CD4-positive, alpha-beta T cell treated with Interleukin-6 for 4 hours (primary cell): ENCODE measurements at places on chromosomes 3 and 15.

GRCh38 chr3:150887031-150887430 is 18.2 kb downstream of the MINDY4B start:
- no peak for DNase-seq

- DNase-seq, result no peak
Measured at GRCh38 chr3:149816986-149817385, 4.0 kb downstream of the RNF13 start.

- DNase-seq, result no peak
Measured at GRCh38 chr3:72279068-72279604, 494.2 kb upstream of the PROK2 start.

DNA sequence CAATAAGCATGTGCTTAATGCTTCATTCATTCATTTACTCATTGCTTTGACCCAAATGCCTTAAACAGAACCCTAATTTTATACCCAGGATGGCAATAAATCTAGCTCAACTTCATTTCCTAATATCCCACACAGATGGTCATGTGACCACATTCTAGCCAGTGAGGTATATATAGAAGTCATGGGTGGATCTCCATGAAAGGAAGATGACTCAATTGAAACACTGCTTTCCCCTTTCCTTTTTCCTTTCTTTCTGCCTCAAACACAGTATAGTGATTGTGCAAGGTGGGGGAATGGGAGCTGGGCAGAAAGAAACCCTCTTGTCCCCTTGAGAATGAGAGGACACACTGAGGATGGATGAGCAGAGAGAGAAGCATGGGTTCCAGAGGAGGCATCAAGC is 183.5 kb upstream of the PRICKLE2 start:
- DNase-seq, result no peak

DNA sequence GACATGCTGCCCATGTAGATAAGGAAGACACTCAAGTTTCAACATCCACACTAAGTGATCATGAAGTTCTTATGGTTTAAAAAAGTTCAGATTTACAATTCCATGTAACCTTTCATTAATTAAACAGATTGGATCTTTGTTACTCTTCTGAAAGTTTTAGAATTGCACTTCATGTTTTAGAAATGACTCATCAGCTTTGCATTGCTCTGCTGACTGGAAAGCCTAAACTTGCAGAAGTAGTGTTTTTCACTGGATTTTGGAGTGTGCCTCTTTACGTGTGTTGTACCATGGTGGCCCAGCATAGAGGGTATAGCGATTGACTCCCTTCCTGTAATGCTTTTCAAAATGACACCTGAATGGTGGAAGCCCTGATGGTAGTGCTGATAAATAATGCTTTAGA is 157.9 kb downstream of the BBX start:
- no peak for DNase-seq

- no peak for DNase-seq
Measured at GRCh38 chr3:145639003-145639606, 521.9 kb downstream of the PLOD2 start.
